Kidney capillary endothelial cell (primary cell): ENCODE measurements at places on chromosomes 4 and X.

DNA sequence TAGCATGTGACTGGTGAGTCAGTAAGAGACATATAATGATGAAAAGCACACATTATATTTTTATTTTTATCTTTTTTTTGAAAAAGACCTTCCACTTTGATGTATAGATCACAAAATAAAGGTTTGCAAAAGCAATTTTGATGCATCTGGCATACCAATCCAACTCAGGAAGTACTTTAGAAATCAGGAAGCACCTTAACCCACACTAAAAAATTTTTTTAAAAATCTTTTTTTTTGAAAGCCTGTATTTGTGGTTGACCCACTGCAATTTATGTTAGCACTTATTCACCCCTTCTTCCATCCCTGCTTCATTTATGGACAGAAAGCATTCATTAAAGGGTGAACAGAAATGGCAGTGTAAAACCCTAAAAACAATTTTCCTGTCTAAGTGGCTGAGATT, 16.6 kb downstream of the TMEM255A start:
- no peak for DNase-seq

DNA sequence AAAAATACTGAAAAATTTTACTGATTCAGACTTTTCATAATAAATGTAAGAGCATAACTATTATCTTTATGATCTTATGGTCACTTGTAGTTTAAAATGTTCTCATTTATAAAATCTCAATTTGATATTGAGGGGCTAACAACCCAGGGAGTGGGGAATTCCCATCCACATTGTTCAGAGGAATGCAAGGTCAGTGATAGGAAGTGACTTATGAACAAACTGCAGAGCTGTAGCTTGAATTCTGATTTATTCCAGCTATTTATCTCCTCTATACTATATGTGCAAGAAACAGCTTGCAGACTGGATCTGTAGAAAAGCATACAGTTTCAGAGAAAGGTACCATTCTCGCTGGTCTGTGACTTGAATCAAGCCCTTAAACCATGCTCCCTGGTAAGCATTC, 61.6 kb downstream of the SEC24D start:
- peak; percentile 29 for DNase-seq

DNA sequence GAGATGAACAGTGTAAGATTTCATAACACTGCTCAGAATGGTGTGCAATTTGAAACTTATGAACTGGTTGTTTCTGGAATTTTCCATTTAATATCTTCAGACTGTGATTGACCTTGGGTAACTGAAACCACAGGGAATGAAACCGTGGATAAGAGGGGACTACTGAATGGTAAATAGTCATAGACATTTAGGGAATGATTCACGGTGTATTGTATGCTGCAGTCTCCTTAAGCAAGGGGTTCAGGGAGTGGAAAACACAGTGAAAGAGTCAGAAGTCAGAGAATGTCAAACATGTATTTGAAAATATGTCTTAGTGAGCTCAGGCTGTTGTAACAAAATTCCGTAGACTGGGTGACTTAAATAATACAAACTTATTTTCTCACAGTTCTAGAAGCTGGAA, 398.2 kb upstream of the DIPK2B start:
- DNase-seq: no peak

DNA sequence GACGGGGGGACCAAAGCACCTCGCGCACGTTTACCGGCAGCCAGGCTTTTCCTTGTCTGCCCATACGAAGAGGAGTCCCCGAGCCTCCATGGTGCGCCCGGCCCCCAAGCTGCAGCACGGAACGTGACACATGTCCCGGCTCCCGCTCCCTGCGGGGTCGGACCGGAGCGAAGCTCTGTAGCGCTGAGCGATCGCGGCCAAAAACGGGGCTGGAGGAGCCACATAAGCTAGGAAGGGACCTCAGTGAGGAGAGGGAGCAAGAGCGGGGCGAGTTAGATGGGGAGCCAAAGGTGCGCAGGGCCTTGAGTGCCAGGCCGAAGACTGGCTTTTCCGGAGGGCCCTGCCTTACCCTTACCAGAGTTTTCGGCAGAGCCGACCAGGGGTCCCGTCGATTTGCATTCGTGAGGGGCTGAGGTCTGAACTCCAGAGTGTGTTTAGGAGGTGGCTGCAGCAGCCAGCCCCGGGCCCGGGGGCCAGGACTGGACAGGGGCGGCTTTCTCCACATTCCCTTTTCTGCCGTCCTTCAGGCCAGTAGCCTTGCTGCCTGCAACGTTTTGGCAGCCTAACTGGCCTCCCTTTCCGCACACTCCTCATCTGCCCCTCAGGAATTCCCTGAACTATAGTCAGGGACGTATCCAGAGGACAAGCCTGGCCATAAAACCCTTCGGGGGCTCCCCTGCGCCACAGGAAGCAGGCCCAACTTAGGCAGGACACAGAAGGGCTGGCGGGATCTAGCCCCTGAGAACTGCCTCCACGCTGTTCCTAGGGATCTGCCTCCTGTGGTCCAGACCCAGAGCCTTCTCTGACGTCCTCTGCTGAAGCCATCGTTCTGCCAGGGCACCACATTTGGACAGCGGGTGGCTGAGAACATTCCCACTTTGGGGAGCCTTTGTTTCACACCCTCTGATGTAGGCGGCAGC, 689 bp downstream of the SSR4 start:
- no peak for DNase-seq

- DNase-seq: no peak
Measured at GRCh38 chr4:7804756-7805385, 134.8 kb downstream of the AFAP1 start.

DNA sequence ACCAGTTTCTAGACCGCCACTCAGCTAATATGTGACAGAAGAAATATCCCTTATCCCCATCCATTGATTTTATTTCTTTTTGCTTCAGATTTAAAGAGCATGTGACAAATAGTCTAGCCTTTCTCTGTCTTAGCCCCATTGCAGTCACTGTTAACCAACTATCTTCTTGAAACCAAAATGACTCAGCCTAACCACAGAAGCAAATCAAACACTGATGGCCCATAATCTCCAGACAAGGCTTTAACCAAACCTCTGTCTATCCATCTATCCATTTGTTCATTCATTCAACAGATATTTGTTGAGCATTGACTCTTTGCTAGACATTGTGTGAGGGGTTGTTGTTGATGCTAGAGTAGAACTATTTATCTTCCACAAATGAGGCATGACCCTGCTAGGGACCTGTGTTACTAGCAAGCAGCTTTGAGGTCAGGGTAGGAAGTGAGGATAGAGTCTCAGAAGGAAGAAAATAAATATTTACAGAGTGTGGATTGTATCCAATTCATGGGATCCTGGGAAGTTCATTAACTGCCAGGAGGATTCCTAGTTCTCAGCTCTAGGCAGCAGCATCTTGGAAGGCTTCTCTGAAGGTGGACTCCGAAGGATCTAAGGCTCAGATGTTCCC, 22.5 kb downstream of the HNRNPH2 start:
- DNase-seq: no peak

- no peak for DNase-seq
Measured at GRCh38 chrX:23822397-23822796, 39.4 kb downstream of the SAT1 start.

GRCh38 chr4:93852680-93853079, 24.1 kb downstream of the ATOH1 start:
- no peak for DNase-seq

DNA sequence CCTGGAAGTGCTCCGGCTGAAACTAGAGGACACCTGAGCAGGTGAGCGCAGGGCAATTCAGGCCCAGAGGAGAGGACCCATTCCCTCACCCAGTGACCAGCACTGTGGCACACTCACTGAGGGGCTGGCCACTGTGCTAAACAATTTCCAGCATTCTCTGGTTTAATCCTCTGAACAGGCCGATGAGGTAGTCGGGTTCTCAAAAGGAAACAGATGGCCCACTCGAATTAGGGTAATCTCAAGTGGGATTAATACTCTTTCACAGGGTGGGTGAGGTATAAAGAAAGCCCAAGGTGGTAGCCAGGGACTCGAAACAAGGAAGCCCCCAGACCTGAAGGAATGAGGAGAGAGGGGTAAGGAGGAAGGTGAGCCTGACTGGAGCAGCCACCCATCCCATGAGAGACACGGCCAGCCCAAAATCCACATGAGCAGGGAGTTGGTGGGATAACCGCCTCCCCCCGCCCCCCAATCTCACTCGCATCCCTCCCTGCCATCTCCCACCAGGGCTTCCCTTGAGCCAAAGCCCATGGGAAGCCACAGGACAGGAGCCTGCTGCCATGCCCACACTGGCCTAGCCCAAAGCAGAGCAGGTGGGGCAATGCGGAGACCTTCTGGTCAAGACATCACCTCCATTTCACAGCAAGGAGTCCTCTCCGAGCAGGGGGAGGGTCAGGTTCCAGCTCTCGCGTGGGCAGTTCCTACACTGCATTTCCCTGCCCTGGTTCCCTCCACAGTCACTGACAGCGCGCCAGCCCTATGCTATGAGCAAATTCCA, 55.0 kb downstream of the SH3KBP1 start:
- DNase-seq: no peak

- no peak for DNase-seq
Measured at GRCh38 chr4:145097331-145097820, 620 bp downstream of the ANAPC10 start.

GRCh38 chr4:136965478-136965877, 566.8 kb downstream of the PCDH18 start:
- DNase-seq: no peak

DNA sequence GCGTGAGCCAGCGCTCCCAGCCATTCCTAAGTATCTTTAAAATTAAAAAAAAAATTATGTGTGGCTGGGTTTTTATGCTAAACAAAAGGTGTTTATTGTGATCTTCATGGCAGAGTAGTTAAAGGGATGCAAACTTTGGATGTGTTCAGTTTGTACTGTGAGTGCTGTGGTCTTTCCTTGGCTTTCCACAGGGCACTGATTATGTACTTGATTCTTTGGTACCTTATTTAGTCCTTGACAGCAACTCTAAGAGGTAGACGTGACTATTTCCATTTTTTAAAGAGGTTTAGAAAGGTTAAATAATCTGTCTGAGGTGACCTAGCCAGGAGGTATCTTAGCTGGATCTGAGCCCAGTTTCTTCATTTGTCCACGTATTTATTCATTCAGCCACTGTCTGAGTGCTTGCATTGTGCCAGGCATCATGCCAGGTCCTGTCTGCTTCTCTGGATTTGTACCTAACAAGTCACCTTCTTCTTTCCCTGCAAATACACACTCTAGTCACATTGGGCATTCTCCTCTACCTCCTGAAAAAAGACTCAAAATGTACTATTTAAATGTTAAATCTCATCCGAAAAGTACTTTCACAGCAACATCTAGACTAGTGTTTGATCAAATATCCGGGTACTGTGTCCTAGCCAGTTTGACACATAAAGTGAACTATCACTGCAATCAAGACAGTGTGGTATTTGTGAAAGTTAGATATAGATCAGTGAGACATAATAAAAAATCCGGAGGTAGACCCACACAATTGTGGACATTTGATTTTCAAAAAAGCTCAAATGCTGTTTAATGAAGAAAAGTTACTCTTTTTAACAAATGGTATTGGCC, 31.5 kb downstream of the WWC2 start:
- no peak for DNase-seq
